Coronary artery (tissue), 2 donors: ENCODE measurements at places on chromosomes 7 and 10.

DNA sequence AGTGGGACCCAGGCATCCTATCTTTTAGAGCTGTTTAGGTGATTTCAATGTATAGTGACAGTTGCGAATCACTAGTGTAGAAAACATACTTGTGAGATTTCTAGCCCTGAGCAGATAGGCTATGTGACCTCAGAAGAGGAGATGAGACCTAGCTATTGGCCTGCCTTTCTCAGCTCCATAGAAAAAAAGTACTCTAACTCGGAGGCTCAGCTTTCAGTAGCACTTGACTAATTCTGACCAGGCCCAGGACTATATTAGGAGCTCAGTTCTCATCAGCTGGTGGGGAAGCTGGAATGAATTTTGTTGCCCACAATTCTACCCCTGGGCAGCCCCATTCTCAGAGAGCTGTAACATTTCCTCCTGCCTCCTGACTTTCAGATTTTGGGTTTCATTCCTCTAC is 179.9 kb upstream of the NAMPT start:
- no peak for DNase-seq

DNA sequence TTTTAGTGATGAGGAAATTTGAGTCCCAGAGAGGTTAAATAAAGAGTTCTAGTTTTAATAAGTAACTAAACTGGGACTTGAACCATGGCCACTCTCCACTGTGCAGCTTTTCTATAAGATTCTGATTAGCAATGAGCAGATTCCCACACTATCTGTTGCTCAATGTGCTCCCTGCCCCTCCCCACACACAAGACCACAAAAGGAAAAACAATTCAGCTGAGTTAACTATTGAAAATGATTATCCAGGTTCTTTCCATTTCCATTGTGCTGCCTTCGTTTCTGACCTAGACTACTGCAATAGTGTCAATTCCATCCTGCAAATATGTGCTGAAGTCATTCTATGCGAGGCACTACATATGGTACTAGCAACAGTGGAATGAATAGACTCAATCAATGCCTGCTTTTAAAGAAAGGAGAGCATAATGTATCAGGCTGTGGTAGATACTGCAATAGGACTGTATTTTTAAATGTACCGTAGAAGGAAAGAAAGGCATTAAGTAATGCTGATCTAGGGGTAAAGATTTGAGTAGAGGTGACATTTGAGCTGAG is 97.0 kb downstream of the SEMA3C start:
- no peak for DNase-seq

DNA sequence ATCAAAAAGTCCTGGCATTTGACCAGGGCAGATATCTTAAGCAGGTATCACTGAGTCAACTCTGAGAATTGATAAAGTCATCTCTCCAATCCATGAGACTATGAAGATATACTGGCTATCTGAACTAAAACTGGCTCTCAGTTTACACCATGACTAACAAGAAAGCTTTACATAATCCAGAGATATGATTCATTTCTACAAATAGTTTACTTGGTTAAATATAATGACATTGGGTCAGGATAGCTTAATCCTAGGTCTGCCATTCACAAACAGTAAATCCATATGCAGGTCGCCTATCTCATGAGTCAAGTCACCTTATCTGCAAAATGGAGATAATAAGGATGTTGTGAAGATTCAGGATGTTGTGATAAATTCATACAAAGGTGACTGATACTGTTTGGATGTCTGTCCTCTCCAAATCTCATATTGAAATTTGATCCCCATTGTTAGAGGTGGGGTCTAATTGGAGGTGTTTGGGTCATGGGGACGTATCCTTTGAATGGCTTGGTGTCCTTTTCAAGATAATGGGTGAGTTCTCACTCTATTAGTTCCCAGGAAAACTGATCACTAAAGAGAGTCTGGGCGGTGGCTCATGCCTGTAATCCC is 117.4 kb downstream of the JMJD1C start:
- DNase-seq, result no peak

DNA sequence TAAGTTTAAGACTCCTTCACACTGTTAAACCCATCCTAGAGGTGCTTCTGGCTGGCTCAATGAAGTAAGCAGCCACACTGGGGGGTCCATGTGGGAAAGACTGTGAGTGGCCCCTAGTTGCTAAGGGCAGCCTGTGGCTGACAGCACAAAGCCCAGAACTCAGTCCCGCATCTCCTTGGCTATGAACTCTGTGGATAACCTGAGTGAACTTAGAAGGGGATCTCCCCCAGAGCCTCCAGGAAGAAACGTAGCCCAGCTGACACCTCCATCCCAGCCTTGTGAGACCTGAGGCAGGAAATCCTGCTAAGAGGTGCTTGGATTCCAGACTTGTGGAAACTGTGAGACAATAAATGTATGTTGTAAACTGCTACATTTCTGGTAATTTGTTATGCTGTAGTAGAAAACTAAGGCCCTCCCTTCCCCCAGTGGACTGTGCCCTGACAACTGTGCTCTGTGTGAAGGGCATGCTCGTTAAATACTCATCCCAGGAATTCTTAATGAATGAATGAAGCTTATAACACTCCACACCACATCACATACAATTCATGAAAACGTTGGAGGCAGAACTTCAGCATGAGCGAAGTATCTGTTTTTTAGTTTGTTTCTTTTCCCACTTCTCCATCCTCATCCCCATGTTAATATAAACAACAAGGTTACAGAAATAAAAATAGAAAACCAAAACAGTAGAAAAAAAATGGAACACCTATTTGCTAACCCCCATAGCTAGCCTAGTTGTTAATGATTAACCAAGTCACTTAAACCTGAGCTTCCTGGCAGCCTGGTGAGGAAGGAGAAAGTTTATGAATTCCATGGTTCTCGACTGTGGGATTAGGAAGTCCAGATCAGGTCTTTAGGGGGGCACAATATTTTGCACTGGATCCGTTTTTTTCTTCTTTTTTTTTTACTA is 36.8 kb upstream of the AOAH start:
- DNase-seq, result no peak
